ENCODE measurements at places on chromosomes 12 and 14. TPM values are rescaled to one million over a fixed set of nuclear protein-coding genes. Genes with fewer than 3 reads are reported as not detected.
A peak's percentile ranks its signal among the peaks of the same experiment; 100 is the strongest.

- no peak overlapping the region for H3K4me3 ChIP-seq
- H3K27me3 ChIP-seq = peaks cover 5% of the 10 kb centered on the region
- no peaks in the 10 kb centered on the region for H3K4me1 ChIP-seq
- no peak for DNase-seq
- no peak overlapping the region for H3K27ac ChIP-seq
These were observed 77.4 kb downstream of the FBXL14 start for GRCh38 chr12:1517007-1517406.

GRCh38 chr14:106493962-106494823, 967.8 kb downstream of the TMEM121 start:
- no peak for DNase-seq
- H3K27ac ChIP-seq = no peak overlapping the region
- H3K4me3 ChIP-seq = no peak overlapping the region
- H3K36me3 ChIP-seq = no peaks in the 10 kb centered on the region

GRCh38 chr12:16622338-16622737, 16.4 kb upstream of the LMO3 start:
- no peak overlapping the region for H3K27ac ChIP-seq
- no peak for DNase-seq
- H3K27me3 ChIP-seq = no peaks in the 10 kb centered on the region
- no peaks in the 10 kb centered on the region for H3K36me3 ChIP-seq

GRCh38 chr12:90333939-90334338, 621.0 kb downstream of the CCER1 start:
- DNase-seq = no peak
- no peaks in the 10 kb centered on the region for H3K36me3 ChIP-seq
- no peaks in the 10 kb centered on the region for H3K4me1 ChIP-seq
- H3K27ac ChIP-seq = no peak overlapping the region
- H3K4me3 ChIP-seq = no peak overlapping the region
- no peaks in the 10 kb centered on the region for H3K27me3 ChIP-seq

Gene CIDEB
- 1.5 TPM for total RNA-seq

DNA sequence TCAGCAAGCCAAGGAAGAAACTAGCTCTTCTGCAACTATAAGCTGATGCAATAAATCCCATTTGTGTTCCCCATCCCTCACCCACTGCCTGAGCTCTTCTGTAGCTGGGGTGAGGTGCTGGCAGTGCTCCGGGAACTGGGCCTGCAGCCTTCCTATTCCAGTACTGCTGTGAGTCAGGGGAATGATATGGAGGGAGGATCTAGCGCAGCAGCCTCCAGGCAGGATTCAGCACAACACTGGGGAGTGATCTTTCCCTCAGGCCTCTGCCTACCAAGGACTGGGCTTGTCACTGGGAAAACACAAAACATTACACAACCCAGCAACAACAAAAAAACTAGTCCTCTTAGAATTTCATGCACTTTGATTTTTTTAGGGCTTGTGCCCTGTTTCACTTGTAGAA, 58.7 kb downstream of the ST8SIA1 start:
- H3K4me3 ChIP-seq = no peak overlapping the region
- H3K4me1 ChIP-seq = no peaks in the 10 kb centered on the region
- peak; percentile 76 for DNase-seq
- no peaks in the 10 kb centered on the region for H3K36me3 ChIP-seq
- peak overlapping the region; percentile 62 for H3K27ac ChIP-seq

DNA sequence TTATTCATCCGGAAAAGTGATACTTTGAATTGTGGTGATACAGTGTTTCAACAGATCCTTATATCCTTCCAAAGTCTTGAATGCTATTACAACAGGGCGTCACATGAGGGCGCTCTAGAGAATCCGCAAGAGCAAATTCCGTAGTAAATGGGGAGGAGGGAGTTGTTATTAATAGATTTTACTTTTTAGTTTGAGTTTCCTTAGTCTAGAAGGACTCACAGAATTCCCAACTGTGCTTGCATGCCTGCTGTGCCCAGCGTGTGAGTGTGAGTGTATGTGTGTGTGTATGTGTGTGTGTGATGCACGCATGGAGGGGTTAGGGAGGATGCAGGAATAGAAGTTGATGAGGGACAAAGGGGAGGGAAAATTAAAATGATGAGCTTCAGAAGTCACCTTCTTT, 375.3 kb downstream of the C12orf75 start:
- DNase-seq = no peak
- peak overlapping the region; percentile 73 for H3K27ac ChIP-seq
- H3K4me3 ChIP-seq = no peak overlapping the region
- no peaks in the 10 kb centered on the region for H3K27me3 ChIP-seq
- H3K36me3 ChIP-seq = no peaks in the 10 kb centered on the region
- peaks cover 22% of the 10 kb centered on the region for H3K4me1 ChIP-seq

All from gastrocnemius medialis (tissue), 4 donors.